ENCODE measurements at places on chromosomes 11 and 22. TPM values are rescaled to one million over a fixed set of nuclear protein-coding genes. Genes with fewer than 3 reads are reported as not detected.

GRCh38 chr11:20250644-20251247 is 90.5 kb upstream of the DBX1 start:
- DNase-seq, result no peak
- peaks cover 67% of the 10 kb centered on the region for H3K27me3 ChIP-seq
- no peaks in the 10 kb centered on the region for H3K36me3 ChIP-seq
- H3K27ac ChIP-seq, result no peak overlapping the region
- no peak overlapping the region for H3K4me3 ChIP-seq
- no peaks in the 10 kb centered on the region for H3K4me1 ChIP-seq

MN1 gene
- 9.1 TPM for total RNA-seq

MMP13 gene
- total RNA-seq, result not detected

SCGB1D2 gene
- not detected for total RNA-seq

DNA sequence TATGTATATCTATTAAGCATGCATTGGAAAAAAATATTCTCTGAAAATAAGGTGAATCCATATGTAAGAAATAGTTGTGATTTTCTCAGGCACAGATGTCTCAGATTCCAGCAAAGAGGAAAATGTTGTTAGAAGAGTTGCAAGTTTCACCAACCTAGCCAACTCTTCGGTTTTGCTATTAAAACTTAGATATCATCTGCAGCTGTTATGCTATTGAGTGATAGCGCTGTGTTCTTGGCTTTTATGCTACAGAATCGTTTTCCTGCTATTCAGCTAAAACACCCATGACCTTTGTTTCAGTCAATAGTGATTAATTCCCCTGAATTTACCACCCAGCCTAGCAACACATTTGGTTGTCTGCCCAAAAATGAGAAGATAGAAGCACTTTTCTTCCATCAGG is 795.6 kb upstream of the ANO3 start:
- H3K4me3 ChIP-seq, result no peak overlapping the region
- no peaks in the 10 kb centered on the region for H3K4me1 ChIP-seq
- H3K27me3 ChIP-seq, result no peaks in the 10 kb centered on the region

GRCh38 chr11:12818333-12819015 is 144.3 kb downstream of the TEAD1 start:
- H3K4me3 ChIP-seq, result no peak overlapping the region
- peak overlapping the region; percentile 46 for H3K27ac ChIP-seq
- peak; percentile 64 for DNase-seq
- H3K36me3 ChIP-seq, result no peaks in the 10 kb centered on the region

- H3K27ac ChIP-seq, result no peak overlapping the region
- no peak overlapping the region for H3K4me3 ChIP-seq
- peaks cover 10% of the 10 kb centered on the region for H3K4me1 ChIP-seq
- no peaks in the 10 kb centered on the region for H3K27me3 ChIP-seq
These were observed 19.2 kb downstream of the AP2A2 start for GRCh38 chr11:944711-945470.

DNA sequence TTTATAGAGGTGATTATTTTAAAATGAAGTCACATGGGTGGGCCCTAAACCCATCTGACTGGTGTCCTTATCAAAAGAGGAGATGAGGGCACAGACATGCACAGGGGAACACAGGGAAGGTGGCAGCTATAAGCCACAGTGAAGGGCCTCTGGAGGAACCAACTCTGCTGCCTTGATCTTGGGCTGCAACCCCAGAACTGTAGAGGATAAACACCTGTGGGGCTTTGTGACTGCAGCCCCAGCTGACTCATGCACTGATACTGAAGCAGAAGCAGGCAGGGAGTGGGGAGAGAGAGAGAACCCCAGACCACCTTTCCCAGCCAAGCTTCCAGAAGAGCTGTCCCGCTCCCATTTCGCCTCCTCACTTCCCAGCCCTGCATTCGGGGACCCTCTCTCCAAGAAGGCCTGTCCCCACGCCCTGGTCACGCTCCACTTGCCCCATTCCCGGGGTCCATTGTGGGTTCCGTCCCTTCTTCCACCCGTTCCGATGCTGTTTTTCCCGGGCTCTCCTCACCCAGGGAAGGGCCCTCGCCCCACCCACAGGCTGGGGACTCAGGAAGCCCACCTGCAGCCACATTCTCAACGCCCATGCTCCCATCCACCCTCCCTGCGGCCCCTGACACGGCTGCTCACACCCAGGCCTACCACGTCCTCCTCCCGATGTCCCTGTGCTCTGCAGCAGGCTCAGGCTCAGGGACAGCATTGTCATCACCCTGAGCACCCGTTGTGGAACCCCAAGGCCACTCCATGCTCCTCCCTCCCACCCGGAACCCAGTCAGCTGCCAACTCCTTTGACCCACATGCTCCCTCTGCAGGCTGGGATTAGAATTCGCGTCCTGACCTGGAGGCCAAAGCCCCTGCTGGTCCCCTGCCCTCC is 90.8 kb upstream of the SHANK2 start:
- peak; percentile 53 for DNase-seq
- no peak overlapping the region for H3K27ac ChIP-seq
- no peak overlapping the region for H3K4me3 ChIP-seq
- no peaks in the 10 kb centered on the region for H3K4me1 ChIP-seq
- no peaks in the 10 kb centered on the region for H3K36me3 ChIP-seq

DNA sequence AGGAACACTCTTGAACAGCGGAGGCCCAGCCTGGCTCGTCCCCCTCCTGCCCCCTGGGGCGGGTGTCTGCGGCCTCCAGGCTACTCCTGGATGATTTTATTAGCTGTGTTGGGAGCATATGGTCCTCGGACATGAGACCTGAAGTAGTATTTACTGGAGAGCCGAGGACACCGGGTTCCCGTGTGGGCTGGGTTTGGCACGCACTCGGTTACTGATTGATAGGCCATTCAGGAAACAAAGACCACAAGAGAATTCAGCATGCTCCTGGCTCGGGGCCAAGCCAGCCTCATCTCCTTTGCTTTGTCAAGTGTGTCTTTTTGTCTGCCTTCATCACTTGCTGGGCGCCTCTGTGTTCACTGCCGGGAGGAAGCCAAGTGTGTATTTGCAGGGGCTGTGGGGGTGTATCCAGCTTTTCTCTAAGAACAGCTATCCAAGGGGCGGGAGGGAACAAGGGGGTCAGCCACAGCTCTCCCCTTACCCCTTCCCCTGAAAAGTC is 9.7 kb downstream of the FXYD2 start:
- 0 out of 2 replicates have a peak, but pooled peaks cover 6% of the 10 kb centered on the region for H3K4me1 ChIP-seq
- no peaks in the 10 kb centered on the region for H3K36me3 ChIP-seq
- no peak overlapping the region for H3K4me3 ChIP-seq
- DNase-seq, result no peak
- no peak overlapping the region for H3K27ac ChIP-seq
- peaks cover 18% of the 10 kb centered on the region for H3K27me3 ChIP-seq

DNA sequence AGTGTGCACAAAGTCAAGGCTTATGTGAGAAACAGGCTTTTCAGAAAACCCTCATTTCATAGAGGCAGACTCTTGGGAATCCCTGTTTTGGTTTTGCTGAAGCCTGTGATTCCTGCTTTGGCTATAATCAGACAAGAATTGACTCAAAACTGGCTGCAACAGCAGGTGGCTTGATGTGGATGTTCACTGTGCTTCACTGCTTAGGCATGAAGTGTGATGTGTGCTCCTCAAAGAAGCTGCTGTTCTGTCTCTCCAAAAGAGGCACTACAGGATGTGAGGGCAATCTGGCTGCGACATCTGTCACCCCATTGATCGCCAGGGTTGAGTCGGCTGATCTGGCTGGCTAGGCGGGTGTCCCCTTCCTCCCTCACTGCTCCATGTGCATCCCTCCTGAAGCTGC is 103.5 kb downstream of the C11orf58 start:
- no peaks in the 10 kb centered on the region for H3K4me1 ChIP-seq
- no peak for DNase-seq
- no peaks in the 10 kb centered on the region for H3K36me3 ChIP-seq
- no peaks in the 10 kb centered on the region for H3K27me3 ChIP-seq

GRCh38 chr22:32804531-32805360 is 3.2 kb downstream of the TIMP3 start:
- H3K27me3 ChIP-seq, result no peaks in the 10 kb centered on the region
- peaks cover 68% of the 10 kb centered on the region for H3K4me1 ChIP-seq
- peak overlapping the region; percentile 99 for H3K4me3 ChIP-seq
- peak overlapping the region; percentile 49 for H3K27ac ChIP-seq
- DNase-seq, result no peak

GRCh38 chr11:22347857-22348487 is 9.8 kb downstream of the SLC17A6 start:
- no peaks in the 10 kb centered on the region for H3K4me1 ChIP-seq
- H3K27me3 ChIP-seq, result peaks cover 17% of the 10 kb centered on the region
- H3K27ac ChIP-seq, result no peak overlapping the region
- H3K4me3 ChIP-seq, result no peak overlapping the region
- no peak for DNase-seq

UBQLN3 gene
- not detected for total RNA-seq

OR5M3 gene
- total RNA-seq, result not detected

DNA sequence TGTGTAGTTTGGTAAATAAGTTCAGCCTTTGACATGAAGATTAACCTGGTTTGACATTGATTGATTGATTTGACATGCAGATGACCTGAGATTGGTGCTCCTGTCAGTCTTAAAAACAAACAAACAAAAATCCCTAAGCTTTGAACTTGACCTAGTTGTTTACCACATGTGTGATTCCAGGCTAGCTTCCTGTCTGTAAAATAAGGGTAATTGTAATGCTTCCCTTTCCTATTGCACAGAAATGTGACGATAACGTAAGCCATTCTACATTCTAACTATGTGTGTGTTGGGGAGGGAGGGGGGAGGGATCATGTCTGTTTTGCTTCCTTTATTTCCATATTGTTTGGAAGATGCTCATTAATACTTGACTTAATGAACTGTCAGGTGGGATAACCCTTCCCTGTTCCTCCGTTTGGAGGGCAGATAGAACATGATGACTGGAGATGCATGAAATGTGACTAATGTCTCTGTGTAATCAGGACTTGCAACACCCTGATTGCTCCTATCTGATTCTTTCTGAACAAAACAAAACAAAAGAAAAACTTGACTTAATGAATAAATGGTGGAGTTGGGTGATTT is 106.1 kb upstream of the CLMP start:
- H3K4me1 ChIP-seq, result peaks cover 23% of the 10 kb centered on the region
- no peak overlapping the region for H3K27ac ChIP-seq
- no peaks in the 10 kb centered on the region for H3K27me3 ChIP-seq
- H3K4me3 ChIP-seq, result peak overlapping the region; percentile 49
- H3K36me3 ChIP-seq, result no peaks in the 10 kb centered on the region
- DNase-seq, result no peak

CCDC81 gene
- total RNA-seq, result 1.1 TPM

GRCh38 chr22:50302564-50302963 is 4.9 kb downstream of the PLXNB2 start:
- no peak overlapping the region for H3K4me3 ChIP-seq
- H3K27ac ChIP-seq, result peak overlapping the region; percentile 92
- DNase-seq, result no peak
- no peaks in the 10 kb centered on the region for H3K27me3 ChIP-seq
- H3K36me3 ChIP-seq, result peaks cover 10% of the 10 kb centered on the region
- peaks cover 58% of the 10 kb centered on the region for H3K4me1 ChIP-seq

DNA sequence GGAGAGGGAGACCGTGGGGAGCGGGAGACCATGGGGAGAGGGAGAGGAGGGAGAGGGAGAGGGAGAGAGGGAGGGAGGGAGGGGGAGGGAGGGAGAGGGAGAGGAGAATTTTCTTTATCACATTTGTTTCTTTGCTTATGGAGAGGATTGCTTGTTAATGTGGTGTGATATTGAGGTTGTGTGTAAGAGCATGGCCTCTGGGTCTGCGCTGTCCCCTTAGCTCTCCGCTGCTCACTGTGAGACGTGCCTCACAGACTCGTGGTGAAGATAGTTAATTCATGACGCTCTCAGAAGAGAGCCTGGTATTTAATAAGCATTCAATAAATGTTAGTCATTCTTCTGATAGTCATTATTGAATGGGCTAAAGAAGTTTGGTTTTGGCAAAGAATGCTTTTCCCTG is 26.2 kb downstream of the PPFIA1 start:
- peak overlapping the region; percentile 12 for H3K27ac ChIP-seq
- peak; percentile 34 for DNase-seq
- H3K4me3 ChIP-seq, result no peak overlapping the region
- no peaks in the 10 kb centered on the region for H3K27me3 ChIP-seq
- peaks cover 33% of the 10 kb centered on the region for H3K36me3 ChIP-seq
- peaks cover 13% of the 10 kb centered on the region for H3K4me1 ChIP-seq

DNA sequence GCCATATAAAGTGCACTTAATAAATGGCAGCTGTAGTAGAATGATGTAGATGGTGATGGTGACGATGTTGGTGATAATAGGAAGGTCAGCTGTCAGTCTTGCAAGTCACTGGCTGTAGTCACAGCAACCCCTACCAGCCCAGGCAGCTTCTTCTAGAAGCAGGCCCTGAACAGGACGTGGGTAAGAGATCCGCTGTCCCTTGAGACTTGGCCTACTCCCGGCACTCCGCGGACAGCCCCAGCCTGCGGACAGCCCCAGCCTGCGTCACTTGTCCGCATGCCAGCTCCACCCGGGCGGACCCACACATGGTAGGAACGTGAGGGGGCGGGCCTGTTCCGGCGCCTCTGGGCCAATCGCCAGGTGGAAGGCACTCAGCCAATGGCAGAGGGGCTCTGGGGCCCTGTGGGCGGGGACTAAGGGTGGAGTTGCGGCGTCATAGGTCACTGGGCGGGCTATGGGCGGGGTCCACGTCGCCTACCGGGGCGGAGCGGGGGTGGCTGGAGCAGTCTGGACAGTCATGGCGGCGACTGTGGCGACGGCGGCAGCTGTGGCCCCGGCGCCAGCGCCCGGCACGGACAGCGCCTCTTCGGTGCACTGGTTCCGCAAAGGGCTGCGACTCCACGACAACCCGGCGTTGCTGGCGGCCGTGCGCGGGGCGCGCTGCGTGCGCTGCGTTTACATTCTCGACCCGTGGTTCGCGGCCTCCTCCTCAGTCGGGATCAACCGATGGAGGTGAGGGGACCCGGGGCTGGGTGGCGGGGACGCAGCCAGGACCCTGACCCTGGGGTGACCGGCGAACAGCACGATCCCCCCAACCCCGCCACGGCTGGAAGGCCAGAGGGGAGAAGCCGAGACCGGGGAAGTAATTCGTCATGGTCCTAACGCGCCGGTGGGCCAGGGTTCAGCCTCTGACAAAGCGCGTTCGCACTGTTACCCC is at the start of gene CRY2:
CRY2 (plus strand) TSS at position 502 of the 937 bp plus-strand sequence; CDS start at position 518, 16 bp downstream.
- H3K27ac ChIP-seq, result peak within 1 kb of the TSS; percentile 30
- peaks cover 18% of the 10 kb centered on the region for H3K4me1 ChIP-seq
- H3K4me3 ChIP-seq, result peak within 1 kb of the TSS; percentile 91
- H3K27me3 ChIP-seq, result no peaks in the 10 kb centered on the region
- DNase-seq, result peak; percentile 100

- no peaks in the 10 kb centered on the region for H3K36me3 ChIP-seq
- H3K27ac ChIP-seq, result no peak overlapping the region
- H3K27me3 ChIP-seq, result no peaks in the 10 kb centered on the region
These were observed 21.7 kb downstream of the FAM168A start for GRCh38 chr11:73576185-73576614.
